ENCODE measurements at places on chromosomes 12 and 14.

- no peak for DNase-seq
Measured at GRCh38 chr12:43797561-43798217, 8.4 kb downstream of the TWF1 start.

DNA sequence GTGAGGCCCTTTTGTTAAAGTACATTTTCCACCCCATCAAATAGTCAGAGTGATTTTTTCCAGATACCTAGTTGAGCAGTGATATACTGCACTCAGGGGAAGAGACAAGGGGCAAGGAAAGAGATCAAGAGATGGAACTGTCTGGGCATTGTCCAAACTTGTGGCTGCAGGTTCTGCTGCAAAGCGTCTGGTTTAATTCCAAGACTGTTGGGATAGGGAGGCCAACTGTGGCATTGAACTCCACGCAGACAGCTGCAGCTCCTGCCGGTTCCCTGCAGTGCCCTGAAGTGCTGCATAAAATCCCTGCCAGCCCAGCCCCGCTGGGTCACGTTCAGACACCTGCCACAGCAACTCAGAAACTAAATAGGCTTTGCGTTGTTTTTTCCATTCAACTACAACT is 30.5 kb downstream of the RPH3A start:
- no peak for DNase-seq

GRCh38 chr14:83558946-83559345 is 1971.0 kb upstream of the FLRT2 start:
- no peak for DNase-seq

GRCh38 chr14:105664691-105665090 is 138.3 kb downstream of the TMEM121 start:
- no peak for DNase-seq

- DNase-seq = no peak
Measured at GRCh38 chr14:93742761-93743160, 45.5 kb downstream of the PRIMA1 start.

- no peak for DNase-seq
Measured at GRCh38 chr12:22518060-22518719, 26.2 kb downstream of the C2CD5 start.

GRCh38 chr12:64187794-64188193 is 34.3 kb downstream of the KICS2 start:
- DNase-seq = no peak

- no peak for DNase-seq
Measured at GRCh38 chr14:31389946-31390345, 30.4 kb downstream of the HEATR5A start.

DNA sequence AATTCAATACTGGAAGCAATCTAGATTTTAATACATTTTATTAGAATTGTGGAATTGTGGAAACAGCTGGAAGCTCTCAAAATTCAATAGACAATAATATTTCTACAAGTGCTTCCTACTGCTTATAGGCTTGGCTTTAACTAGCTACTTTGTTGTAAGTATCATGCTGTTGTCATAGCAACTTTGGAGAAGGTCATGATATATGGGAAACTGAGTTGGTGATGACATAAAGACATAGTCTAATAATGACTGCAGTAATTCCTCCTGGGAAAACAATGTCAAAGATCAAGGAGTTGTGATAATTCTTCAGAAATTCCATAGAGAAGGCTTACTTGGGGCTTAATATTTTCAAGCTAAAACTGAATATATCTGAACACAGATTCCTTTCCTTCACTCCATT is 266.6 kb downstream of the KIF21A start:
- no peak for DNase-seq

- DNase-seq = no peak
Measured at GRCh38 chr12:29191267-29191850, 42.3 kb downstream of the FAR2 start.

- no peak for DNase-seq
Measured at GRCh38 chr14:89500303-89500702, 83.3 kb upstream of the FOXN3 start.

- DNase-seq = no peak
Measured at GRCh38 chr12:104486943-104487819, 30.4 kb downstream of the CHST11 start.

DNA sequence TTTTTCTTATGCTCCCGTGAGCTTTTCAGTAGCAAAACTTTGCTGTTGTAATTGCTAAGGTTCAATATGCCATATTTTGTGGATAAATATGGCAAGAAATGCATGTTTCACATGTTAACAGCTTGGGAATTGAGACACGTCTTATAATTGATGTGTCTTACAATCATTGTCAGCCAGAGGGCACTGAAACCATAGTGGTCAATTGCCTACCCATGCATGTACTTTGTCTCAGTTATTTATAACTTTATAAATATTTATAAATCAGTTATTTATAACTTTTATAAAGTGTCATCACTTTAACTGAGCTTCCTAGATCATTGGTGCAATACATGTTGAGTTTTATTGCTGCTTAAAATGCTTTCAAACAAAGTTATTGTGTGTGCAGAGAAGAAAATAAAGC is 82.0 kb downstream of the CATSPERB start:
- peak; percentile 58 for DNase-seq
